ENCODE measurements at places on chromosomes 2 and 18.

- no peak for DNase-seq
These were observed 1.8 kb upstream of the ALPP start for GRCh38 chr2:232376713-232377112.

DNA sequence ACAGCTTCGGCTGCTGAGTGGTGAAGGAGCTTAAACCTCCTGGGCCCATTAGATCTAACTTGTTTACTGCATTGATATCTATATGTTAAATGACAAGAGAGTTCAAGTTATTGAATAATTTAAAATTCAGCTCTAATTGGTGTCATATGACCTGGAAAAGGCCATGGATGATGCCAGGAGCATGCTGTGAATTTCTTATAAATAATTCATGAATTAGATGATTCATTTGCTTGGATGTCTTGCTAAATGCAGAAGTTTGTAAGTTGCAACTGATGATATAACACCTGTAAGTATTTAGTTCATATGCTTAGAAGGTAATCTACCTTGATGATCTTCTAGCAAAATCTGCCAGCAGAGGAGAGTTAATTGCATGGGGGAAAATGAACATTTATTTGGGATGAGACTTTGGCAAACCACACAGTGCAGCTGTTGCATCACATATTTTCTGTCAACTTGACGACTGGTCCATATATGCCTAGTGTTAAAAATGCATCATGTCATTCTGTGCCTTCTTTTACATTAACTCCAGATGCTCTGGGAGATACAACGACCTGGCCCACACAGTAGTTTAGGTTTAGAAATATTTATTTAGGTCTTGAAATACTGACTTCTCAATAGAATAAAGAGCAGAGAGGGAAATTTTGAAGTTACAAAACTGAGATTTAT is 226.3 kb downstream of the KIAA1328 start:
- DNase-seq, result no peak

DNA sequence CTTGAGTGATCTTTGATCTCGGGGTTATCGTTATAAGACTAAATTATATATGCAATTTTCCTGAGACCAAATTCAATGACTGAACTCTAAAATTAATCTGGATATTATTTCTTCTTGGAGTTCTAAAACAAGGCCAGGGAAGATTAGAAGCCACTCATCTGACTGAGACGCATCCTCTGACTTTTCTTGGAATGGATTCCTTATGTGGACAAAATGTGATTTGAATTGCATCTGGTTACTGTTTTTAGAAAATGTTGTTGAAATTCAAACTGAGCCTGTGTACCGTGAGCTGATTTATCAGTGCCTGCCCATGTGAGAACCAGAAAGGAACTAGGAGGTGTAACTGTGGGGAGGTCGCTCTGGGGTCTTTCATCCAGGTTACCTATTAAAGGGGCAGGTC is 330.8 kb downstream of the OSR1 start:
- DNase-seq, result no peak

DNA sequence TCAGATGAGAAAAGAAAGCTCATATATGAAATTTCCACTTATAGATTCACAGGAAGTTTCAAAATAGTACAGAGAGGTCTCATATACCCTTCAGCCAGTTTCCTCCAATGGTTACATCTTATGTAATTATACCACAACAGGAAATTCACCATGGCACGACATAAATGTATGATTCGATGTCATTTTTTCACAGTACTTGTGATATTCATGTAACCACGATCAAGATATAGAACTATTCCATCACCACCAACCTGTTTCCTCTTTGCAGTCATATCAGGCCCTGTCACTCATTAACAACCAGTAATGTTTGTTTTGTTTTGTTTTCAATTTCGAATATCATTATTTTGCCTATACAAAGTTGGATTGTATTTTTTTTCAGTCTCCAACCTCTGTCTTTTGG is 314.3 kb upstream of the POU3F3 start:
- peak; percentile 28 for DNase-seq

- DNase-seq, result no peak
These were observed 9.0 kb upstream of the CTIF start for GRCh38 chr18:48529796-48530195.

DNA sequence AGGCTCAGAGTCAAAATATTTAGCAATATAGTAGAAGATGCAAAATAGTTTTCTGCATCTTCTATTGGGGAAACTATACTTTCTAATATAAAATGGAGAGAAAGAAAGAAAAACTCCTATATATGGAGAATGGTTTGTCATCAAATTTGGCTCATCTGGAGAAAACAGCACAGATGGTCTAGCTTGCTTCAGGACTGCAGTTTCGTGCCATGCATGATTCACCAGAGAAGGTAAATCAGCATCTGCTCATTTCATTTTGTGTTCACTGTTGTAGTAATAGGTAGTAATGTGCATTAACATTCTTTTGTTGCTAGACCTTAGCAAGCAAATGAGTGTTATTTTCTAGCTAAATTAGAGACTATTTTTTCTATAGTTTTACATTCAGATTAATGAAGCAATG is 179.0 kb downstream of the ASXL3 start:
- DNase-seq, result no peak

- no peak for DNase-seq
These were observed 170.9 kb upstream of the SIX2 start for GRCh38 chr2:45180033-45180746.

- DNase-seq, result no peak
These were observed 18.9 kb upstream of the SLC38A11 start for GRCh38 chr2:164974221-164974620.

GRCh38 chr2:126302043-126302442 is 353.9 kb upstream of the GYPC start:
- no peak for DNase-seq

- peak; percentile 86 for DNase-seq
These were observed 3.5 kb upstream of the CABLES1 start for GRCh38 chr18:23131693-23132319.

GRCh38 chr18:58611395-58612131 is 17.3 kb downstream of the ALPK2 start:
- DNase-seq, result no peak

DNA sequence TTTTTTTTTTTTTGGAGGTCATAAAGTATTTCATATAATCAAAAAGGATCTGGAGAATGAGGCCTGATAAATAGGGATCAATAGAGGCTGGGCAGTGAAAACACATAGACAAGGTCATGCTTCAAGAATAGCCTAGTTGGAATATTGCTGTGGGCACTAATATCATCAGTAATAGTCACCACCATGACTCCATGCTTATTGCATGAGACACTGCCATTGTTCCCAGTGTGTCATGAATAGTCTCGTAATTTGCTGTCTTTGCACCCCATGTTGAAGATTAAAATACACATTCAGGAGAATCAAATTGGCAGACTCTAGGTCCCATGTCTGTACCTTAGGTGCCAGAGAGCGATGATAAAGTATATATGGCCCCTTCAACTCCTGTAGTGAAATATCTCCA is 10.3 kb downstream of the ASXL3 start:
- no peak for DNase-seq

DNA sequence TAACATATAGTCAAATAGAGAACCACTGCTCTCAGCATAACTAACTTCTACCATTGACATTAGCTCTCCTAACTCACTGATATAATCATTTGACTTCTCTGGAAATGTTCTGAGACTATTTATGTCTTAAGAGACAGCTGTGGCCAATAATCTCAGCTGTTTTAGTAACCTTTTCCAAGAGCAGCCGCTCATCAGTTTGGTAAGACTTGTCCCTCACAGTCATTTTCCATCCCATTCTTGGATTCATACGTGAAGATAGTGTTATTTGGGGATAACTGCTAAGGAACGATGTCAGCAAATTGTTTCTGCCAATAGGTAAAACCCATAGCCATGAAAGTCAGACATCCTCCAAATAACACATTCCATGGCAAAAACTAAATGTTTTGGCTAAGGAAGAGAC is 127.8 kb downstream of the LNPK start:
- DNase-seq, result no peak

DNA sequence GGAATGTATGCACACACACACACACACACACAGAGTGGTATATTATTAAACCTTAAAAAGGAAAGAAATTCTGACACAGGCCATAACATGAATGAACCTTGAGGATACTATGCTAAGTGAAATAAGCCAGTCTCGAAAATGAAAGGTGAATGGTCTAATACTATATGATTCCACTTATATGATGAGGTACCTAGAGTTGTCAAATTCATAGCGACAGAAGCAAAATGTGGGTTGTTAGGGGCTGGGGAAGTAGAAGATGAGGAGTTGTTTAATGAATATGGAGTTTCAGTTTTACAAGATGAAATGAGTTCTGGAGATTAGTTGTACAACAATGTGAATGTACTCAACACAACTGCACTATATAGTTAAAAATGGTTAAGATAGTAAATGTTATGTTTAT is 118.1 kb downstream of the ABCA12 start:
- no peak for DNase-seq

GRCh38 chr18:32258148-32258547 is 68.3 kb downstream of the MEP1B start:
- no peak for DNase-seq

GRCh38 chr2:8525236-8525581 is 156.6 kb upstream of the ID2 start:
- DNase-seq, result no peak

GRCh38 chr2:54279385-54279784 is 23.4 kb upstream of the TSPYL6 start:
- peak; percentile 12 for DNase-seq

DNA sequence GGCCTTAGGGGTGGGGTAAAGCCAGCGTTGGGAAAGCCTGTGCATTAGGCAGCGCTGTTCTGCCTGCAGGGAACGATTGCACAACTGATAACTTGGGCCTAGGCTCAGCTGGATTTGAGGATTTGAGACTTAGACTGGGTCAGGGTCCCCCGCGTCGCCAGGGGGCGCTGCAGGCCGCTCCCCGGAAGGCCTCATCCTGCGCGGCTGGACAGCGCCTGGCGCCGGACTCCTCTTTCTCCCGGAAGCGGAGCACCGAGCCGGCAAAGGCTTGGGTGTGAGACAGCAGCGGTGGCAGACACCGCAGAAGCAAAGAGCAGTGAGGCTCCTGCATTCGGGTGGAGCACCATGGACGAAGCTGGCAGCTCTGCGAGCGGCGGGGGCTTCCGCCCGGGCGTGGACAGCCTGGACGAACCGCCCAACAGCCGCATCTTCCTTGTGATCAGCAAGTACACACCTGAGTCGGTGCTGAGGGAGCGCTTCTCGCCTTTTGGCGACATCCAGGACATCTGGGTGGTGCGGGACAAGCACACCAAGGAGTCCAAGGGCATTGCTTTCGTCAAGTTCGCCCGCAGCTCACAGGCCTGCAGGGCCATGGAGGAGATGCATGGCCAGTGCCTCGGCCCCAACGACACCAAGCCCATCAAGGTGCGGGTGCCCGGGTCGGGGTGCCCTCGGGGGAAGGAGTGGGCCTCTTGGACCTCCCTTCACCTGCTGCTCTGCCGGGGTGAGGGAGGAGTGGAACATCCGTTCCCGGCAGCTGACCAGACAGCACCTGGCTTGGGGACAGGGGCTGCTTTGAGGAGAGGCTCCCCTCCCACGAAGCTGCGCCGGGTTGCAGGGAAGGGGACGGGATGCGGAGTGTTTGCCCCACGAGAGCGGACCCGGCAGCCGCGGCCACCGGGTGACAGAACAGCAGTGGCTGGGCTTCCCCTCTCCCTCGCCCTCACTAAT is at the start of gene RBM45:
Gene RBM45 (plus strand): TSS at position 236 of the 951 bp plus-strand sequence. CDS start 110 bp downstream, at position 346.
- peak; percentile 95 for DNase-seq

- peak; percentile 38 for DNase-seq
These were observed 41.1 kb downstream of the SP140 start for GRCh38 chr2:230266638-230267037.

DNA sequence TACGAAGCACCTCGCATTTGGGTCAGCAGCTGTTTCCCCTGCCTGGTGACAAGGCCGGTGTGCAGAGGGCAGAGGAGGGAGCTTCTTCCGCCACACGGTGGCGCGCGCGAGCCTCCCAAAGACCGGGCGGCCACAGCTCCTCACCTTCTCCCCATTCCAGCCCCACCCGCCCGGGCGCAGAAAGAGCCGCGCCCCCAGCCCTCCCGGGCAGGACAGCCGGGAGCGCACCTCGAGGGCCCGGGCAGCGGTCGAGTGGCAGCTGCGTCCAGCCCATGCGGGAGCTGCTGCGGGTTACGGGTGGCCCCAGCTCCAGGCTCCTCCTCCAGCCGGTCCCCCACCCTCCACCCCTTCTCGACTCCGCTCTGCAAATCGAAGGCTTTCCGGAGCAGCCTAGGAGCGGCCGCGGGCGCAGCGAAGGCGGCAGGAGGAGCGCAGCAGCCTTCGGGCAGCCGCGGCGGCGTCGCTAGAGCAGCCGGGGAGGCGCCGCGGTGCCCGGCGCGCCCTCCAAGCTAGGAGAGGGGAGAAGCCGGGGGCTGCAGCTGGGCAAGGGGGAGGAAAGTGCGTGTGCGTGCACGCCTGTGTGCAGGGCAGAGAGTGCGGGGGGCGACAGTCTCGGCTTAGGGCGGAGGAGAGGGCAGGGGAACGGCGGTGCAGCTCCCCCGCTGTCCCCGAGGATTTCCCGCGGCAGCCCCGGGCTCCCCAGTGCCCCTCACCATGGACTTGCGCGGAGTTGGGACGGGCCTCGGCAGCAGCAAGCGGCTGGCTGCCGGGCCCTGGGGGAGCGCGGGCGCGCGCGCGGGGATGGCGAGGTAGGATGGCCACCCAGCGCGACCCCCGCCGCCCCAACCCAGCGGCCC is at the start of gene CCDC85A:
Gene CCDC85A (plus strand): TSS at position 348 of the 857 bp plus-strand sequence. CDS start 635 bp downstream, outside the sequence.
- DNase-seq, result peak; percentile 83

DNA sequence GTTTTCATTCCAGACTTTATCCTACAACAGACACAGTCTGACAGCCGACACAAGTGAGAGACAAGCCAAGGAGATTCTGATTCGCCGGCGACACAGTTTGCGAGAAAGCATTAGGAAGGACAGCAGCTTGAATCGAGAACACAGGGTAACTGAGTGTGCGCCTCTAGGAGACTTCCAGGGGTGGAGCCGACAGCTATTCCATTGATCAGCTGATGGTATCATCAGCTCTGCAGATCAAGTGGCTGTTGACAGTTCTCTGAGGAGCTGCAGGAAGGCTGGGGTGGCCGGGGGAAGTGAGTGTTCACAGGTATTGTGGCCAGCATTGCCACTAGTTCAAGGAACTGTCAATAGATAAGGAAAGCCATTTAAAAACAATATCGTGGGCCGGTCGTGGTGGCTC is 57.3 kb upstream of the TMEM182 start:
- DNase-seq, result no peak

- DNase-seq, result peak; percentile 62
These were observed 10.3 kb upstream of the FTCDNL1 start for GRCh38 chr2:199861132-199861774.

DNA sequence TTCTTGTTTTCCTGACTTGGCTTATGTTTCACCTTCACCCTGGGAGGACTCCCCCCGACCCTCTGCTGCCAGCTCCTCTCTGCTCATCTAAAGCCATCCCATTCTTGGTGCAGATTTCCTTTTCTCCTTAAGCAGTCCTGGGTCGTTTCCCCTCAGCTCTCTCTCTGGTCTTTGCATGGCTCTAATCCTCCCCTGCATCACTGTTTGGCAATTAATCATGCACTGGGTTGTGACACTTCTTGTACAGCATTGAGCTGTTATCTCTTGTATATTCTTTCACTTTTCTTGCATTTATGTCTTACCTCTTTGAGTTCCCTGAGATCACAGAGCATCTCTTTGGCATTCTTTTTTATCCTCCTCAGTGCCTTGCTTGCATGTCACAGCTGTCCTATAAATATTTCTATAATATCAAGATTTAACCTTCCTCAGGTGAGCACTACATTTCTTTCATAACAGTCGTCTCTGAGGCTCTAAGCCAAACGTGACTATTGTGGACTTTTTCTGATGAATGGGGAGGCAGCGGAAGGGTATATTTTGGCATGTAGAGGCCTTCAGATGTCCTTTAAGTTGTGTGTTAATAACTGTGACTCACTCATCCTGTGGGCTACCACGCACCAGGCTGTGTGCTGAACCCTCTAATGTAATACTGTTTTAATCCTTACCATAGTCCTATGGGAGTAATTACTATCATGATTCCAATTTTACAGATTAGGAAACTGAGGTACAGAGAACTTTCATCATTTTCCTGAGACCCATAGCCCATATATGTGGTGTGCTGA is 507.5 kb downstream of the SLC4A3 start:
- no peak for DNase-seq
